RPMI7951 (cell line): ENCODE measurements at places on chromosomes 6 and 20. TPM values are rescaled to one million over a fixed set of nuclear protein-coding genes. Genes with fewer than 3 reads are reported as not detected.

The KCNK16 gene
- total RNA-seq = not detected in 2 replicates

The NKAIN2 gene
- not detected in 2 replicates for total RNA-seq

The SLC17A3 gene
- total RNA-seq = not detected in 2 replicates

The CFAP61 gene
- total RNA-seq = 0.12 TPM in 1 of 2 replicates, not detected in the other

The DEF6 gene
- total RNA-seq = 0.72 and 1.4 TPM in 2 replicates

The DZANK1 gene
- total RNA-seq = 2.1 and 3.2 TPM in 2 replicates

The TRIM15 gene
- not detected in 2 replicates for total RNA-seq

The DACT2 gene
- not detected in 2 replicates for total RNA-seq

The TUBB2B gene
- total RNA-seq = 22.1 and 26.7 TPM in 2 replicates

DNA sequence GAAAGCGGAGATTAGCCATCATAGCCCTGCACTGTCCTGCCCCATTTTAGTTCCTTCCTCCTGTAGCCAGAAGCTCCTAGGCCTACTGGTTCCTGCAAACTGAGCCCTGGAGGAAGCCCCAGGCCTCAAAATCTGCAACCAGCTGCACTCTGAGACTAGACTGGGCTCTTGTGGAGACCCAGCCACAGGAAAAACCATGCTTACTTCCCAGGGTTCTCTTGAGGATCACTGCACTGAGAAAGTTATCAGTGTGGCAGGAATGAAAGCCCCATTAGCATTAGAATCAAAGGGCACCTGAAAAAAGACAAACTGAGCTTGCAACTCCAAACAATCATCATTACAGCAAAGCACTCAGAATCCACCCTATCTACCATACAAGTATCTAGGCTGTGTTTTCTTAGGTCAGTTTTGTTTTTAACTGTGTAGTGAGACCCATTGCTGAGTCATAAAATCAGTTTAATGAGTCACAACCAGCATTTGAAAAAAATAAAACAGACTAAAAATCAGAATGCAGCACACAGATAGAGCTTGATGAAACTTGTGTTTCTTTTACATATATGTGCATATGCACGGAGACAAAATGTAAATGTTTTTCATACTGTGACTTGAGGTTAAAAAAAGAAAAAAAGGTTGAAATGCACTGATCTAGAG, 91.0 kb downstream of the UNC5CL start:
- peak; percentile 76 for DNase-seq

DNA sequence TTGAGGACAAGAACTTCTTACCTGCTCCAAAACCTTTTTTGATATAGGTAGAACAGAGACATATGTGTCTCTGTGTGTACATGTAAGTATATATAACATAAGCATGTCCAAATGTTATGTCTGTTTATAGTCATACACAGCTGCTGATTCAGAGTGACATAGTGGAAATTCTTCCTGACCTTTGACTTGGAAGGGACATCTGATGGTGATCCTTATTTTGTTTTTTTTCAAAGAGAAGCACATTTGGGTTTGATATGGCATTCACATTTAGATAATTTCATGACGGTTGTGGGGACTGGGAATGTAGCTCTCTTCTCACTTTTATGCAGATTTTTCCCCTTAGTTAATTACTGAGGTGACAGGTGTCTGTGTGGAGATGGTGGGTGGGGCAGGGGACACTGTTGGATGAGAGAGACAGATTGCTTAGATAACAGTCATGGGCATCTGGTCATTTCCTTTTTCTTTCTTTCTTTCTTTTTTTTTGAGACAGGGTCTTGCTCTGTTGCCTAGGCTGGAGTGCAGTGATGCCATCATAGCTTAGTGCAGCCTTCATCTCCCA, 39.0 kb downstream of the FARS2 start:
- DNase-seq = no peak

DNA sequence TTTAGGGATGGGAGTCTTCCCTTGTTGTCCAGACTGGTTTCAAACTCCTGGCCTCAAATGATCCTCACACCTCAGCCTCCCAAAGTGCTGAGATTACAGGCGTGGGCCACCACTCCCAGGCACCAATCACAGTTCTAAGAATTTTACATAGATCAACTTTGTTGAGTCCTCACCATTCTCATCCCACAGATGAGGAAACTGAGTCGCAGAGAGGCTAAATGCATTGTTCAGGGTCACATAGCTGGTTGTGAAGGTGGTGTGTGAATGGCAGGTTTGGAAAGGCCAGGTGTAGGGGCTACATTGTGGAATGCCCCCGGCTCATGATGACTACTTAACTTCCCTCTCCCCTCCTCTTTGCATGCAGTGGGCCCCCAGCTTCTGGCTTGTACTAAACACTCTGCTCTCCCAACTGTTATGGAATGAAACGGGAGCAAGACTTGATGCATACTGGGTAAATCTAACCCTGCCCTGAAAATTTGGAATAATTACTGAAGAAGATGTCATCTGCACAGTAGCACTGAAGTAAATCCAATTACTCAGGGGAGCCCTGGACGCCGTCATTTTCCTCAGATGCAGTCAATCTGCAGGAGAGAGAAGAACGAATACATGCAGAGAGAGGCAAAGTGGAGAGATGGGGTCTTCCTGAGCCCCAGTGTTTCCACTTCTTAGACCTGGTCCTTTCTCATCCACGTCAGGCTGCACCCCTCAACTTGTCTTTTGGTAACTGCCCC, 102.3 kb upstream of the ZNF217 start:
- no peak for DNase-seq

GRCh38 chr6:97059473-97059872, 134.9 kb downstream of the KLHL32 start:
- DNase-seq = peak; percentile 40

GRCh38 chr20:57695940-57696339, 13.9 kb downstream of the PMEPA1 start:
- DNase-seq = no peak

- DNase-seq = peak; percentile 70
These were observed 780 bp downstream of the TFAP2A start for GRCh38 chr6:10413850-10414738.

- DNase-seq = no peak
These were observed 357.2 kb upstream of the SULF2 start for GRCh38 chr20:48142516-48142773.

GRCh38 chr6:52180787-52181558, 5.2 kb upstream of the IL17A start:
- DNase-seq = no peak

- no peak for DNase-seq
These were observed 183.4 kb downstream of the ANKRD60 start for GRCh38 chr20:58044931-58045555.

DNA sequence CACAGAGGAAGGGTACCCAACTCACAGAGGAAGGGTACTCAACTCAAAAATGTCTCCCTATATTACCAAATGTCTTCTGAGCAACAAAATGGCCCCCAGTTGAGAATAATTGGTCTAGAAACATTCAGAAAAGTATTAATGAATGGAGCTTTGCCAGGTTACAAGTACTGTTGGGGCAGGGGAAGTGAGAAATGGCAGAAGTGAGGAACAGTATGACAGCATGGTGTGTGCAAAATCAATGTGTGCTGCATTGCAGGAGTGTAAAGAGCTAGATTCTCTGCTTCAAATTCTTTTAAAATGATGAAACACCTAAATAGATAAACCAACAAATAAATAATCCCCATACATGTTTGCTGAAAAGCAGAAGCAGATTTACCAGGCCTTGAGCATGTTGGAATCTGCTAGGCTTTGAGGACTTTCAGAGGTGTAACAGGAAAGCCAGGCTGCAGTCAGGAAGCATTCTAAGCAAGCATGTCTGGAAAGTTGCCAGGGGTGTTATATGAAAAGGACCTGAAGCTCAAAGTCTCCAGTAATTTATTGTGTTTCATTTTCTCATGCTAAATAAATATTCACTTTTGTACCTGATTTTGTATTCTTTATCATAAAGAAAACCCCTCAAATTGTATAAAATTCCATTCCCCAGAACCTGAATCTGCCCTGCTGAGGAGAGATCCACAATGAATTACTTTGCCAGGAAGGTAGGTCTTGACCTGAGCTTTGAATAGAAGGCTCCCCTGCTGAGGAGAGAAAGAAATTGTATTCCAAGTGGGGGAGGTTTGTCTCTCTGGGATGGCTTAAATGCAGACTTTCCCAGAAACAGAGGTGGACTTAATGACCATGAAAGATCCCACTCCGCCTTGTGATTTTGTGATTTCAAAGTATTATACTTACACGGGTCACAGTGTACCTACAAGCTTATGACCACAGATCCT, 265.0 kb upstream of the MARCKS start:
- DNase-seq = peak; percentile 23

GRCh38 chr20:41717483-41717882, 99.3 kb upstream of the CHD6 start:
- no peak for DNase-seq

GRCh38 chr6:18323935-18324705, 59.8 kb upstream of the DEK start:
- DNase-seq = peak; percentile 42

DNA sequence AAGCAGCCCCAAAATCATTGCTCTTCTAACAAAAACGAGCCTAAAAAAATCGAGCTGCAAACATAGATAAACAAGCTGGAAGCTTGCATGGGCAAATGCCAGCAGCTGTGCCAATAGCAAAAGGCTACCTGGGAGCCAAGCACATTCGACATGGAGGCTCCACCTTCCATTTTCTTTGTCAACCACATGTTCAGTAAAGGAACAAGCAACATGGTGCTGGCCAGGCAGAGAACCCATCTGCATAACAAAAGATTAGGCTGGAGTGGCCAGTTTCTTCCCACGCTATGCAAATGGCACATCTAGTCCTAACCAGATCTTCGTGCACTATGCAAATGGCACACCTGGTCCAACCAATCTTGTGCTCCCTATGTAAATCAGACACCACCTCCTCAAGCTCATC, 110.5 kb downstream of the KIF16B start:
- DNase-seq = no peak

GRCh38 chr20:32828029-32828680, 8.4 kb downstream of the MAPRE1 start:
- no peak for DNase-seq
